ENCODE measurements at places on chromosomes 12 and 14.

DNA sequence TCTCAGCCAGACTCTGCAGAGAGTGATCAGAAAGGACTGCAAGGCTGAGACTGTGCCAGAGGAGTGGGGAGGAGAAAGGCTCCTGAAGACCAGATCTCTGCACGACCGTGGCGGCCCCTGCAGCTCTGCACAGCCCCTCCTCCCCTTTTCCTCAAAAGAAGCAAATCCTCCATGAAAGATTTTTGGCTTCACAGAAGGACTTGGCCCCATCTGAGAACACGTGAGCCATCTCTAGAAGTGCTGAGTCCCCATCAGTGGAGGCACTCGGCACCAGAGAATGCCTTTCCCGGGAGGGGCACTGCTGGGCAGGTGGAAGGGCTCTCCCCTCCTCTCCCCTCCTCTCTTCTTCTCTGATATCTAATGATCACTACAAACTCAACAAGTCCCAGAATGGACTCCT is 6.8 kb downstream of the FIGNL2 start:
- DNase-seq: no peak

GRCh38 chr12:86662464-86662863 is 406.3 kb upstream of the MGAT4C start:
- no peak for DNase-seq

DNA sequence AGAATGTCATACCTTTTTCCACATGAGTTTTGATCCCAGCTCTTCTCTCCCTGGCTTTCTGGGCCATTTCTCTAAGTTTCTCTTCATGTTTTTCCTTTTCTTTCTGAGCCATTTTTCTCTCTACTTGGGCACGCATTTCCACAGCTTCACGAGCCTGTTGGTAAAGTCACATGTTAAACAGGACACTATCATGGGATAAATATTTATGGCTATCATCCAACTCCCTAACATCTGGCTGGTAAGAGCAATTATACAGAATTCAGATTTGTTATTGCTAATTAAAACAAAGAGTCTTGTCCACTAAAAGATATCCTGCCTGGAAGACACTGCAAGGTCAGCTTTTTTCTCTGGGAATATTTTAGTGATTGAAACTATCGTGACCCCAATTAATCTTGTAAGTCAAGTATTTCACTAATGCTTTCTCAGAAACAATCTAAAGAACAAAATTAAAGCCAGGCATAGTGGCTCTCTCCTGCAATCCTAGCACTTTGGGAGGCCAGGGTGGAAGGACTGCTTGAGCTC is 23.1 kb downstream of the SLIRP start:
- no peak for DNase-seq

DNA sequence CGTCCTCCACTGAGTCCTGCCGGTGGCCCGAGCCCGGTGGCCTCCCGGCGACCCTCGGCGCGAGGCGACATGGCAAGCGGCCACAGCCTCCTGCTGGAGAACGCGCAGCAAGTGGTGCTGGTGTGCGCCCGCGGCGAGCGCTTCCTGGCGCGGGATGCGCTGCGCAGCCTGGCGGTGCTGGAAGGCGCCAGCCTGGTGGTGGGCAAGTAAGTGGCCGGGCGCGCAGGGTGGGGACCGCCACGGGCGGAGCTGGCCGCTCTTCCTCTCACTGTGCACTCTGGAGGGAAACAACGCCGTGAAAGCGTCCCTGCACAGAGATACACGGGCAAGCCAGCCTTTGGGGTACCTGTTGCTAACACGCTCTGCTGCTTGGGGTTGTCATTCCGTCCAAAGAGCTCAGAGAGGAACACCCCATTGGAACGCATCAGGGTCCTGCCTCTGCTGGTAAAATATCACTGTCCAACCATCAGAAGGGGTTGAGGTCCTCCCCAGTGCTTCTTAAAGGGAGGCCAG is at the start of gene AMDHD1:
AMDHD1 (plus strand) TSS at position 2 of the 513 bp plus-strand sequence; CDS start at position 70, 68 bp downstream.
- DNase-seq: no peak

- DNase-seq: no peak
These were observed 22.6 kb upstream of the SFSWAP start for GRCh38 chr12:131688131-131688844.

DNA sequence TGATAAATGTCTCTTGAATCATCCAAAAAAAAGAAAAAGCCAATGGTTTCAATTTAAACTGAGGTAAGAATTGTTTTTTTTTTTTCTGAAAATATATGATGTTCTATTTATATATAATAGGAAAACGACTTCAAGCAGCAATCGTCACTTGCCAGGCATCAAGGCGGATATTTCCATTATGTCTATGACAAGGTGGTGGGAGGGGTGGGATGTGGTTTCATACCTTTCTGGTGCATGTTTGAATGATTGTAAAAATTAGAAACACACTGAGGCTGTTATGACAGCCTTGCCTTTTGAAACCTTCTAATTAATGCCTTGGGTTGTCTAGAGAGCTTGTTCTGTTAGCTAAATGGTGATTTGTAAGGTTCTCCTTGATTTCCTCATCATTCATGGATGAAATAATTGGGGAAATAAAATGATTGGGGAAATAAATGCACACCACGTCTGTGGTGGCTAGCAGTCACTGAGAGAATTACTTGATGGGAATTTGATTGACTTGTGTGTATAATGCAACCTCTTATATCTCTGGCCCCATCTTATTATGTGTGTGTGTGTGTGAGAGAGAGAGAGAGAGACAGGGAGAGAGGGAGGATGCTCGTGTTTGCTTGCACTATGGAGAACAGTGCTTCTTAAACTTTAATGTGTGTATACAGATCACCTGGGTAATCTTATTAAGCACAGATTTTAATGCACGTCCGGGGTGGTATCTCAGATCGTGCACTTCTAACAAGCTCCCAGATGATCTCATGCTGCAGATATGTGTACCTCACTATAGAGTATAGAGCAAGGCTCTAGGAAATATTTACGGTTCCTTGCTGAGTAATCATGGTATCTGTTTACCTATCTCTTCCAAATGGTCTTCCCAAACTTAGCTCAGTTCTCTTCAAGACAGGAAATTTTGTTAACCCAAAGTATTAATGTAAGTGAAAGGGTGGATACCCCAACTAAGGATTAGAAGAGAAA is 502.6 kb downstream of the DIO2 start:
- no peak for DNase-seq

DNA sequence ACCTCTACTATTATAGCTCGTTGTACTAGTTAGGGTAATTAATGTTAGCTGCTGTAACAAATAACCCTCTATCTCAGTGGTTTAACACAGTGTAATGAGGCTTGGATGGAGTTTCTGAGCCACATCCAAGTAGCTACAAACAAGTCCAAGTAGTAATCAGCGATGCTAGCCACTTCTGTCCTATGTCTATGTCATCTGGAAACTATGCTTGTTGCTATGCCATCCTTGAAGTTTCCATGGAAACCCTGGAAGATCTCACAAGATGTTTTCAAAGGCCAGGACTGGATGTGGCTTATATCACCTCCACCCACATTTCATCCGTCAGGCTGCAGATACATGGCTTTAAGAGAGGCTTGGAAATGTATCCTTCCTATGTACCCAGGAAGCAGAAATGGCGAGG is 422.1 kb downstream of the AACS start:
- DNase-seq: no peak

GRCh38 chr14:92958373-92959188 is 35.6 kb downstream of the CHGA start:
- DNase-seq: no peak

- DNase-seq: no peak
These were observed 164.2 kb upstream of the SOX5 start for GRCh38 chr12:24113701-24114100.

DNA sequence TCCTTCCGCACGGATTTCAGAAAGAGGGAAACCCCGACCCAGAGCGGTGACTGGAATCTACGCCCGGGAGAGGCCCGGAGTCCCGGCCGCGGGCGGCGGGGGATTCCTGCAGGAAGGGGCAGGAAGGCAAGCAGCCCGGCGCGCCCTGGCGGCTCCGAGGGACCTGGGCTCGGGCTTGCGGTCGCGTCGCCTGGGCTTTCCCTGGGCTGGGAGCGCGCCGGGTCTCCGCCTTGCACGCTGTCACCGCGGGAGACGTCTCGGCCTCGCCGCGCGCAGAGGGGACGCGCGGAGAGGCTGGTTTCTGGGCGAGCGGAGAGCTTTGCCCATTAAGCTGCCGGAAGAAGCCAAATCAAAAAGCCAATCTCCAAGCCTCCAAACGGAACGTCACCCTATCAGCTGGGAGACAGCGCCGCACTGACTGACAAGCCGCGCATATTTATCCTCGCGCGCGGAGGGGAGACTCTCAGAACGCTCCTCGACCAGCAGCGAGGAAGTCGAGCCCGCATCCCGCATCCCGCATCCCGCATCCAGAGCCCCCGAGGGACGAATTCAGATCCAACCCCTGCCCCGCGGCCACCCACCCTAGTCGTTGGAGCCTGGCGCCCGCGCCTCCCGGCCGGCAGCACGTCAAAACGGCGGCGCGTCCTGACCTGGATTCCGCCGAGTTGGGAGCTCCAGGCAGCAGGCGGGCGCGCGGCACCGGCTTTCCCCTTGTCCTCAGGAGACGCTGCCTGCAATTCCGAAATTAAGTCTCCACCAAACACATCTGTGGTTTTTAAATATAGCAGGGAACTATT is at the start of gene SLC8A3:
SLC8A3 (minus strand) TSS at position 293 of the 797 bp plus-strand sequence. CDS start 20,529 bp downstream, outside the sequence.
- no peak for DNase-seq

DNA sequence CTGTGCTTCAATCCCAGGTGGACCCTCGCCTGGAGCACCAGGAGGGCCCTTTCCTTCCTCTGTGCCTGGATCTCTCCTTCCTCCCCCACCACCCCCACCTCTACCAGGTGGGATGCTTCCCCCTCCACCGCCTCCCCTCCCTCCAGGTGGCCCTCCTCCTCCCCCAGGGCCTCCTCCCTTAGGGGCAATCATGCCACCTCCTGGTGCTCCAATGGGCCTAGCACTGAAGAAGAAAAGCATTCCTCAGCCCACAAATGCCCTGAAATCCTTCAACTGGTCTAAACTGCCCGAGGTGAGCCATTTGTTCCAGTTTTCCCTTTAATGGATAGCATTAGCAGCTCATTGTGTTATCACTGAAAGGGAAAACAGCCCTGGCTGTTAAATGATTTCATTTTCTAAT is 134.0 kb downstream of the GPR135 start:
- DNase-seq: no peak

- no peak for DNase-seq
These were observed 3.2 kb downstream of the PLXNC1 start for GRCh38 chr12:94151582-94151981.

GRCh38 chr14:94571950-94572349 is 9.3 kb upstream of the SERPINA5 start:
- DNase-seq: no peak

DNA sequence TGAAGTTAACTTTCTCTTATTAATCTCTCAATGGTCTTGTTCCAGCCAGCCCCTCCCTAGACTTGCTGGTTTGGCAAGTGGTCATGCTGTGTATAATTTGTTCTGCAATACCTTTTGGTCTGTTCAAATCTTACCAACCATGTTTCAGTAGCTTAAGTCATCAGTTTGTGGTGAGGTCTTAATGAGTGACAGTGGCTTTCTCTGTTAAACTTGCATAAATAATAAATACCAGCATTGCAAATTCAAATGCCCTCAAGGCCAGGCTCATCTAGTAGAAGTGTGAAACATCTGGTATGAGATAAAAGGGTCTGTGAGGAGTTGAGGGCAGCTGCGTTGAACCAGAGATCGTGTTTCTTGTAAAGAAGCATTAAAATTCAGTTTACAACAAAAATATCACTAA is 319.5 kb downstream of the TMEM117 start:
- no peak for DNase-seq

- no peak for DNase-seq
These were observed 152.3 kb downstream of the SLC6A15 start for GRCh38 chr12:84760091-84760865.

GRCh38 chr12:108268397-108268796 is 70.7 kb downstream of the CMKLR1 start:
- no peak for DNase-seq

- DNase-seq: peak; percentile 71
These were observed at the start of gene FKBP11 for GRCh38 chr12:48925304-48926011. FKBP11 (minus strand) TSS chr12:48925492; CDS start chr12:48925428, 64 bp downstream.

GRCh38 chr12:4445156-4446101 is at the start of gene FGF6:
FGF6 (minus strand) TSS chr12:4445815; CDS start chr12:4445570, 245 bp downstream.
- no peak for DNase-seq

DNA sequence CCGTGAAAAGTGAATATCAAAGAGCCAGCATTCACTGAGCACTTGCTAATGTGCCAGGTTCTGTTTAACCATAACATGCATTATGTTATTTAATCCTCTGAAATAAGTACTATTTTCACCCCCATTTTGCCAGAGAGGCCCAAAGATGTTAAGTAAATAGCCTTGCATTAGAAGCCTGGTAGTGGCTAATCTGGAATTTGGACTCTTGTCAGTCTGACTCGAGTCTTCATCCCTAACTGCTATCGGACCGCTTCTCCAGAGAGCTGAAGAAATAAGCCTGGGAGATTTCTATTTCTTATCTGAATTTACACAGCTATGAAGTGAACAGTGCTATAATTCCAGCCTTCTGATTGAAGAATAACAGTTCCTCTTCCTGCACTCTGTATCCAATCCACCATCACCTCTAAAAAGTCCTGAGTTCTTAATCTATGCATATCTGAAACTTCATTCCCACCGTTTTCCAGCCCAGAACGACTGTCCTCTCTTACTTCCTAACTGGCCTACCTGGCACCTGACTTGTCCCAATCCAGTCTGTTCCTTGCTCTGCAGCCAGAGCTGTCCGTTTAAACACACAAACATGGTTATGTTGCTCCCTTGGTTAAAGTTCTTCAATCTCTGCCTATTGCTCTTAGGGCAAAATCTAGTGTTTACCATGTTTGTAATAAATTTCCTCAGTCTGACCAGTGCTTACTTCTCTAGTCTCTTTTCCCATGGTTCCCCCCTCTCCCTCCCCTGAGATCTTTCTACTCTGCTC is 2.3 kb downstream of the POLR3B start:
- DNase-seq: no peak

DNA sequence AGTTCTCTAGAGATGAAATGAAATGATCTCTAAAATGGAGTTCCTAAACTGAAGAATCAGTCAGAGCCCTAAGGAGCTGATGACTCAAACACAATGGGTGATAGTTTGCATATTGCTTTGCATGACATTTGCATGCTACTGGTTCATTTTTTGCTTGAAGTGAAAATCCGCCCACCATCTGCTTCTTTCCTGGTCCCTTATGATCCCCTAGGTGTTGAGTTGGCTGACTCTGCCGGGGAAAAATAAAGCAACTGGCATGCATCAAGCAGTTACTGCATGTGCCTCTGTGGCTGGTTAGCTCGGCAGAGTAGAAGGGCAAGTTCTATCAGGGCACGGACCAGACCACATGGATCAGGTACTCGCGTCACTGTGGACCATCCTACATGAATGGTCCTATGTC is 151.1 kb downstream of the PPM1H start:
- no peak for DNase-seq

DNA sequence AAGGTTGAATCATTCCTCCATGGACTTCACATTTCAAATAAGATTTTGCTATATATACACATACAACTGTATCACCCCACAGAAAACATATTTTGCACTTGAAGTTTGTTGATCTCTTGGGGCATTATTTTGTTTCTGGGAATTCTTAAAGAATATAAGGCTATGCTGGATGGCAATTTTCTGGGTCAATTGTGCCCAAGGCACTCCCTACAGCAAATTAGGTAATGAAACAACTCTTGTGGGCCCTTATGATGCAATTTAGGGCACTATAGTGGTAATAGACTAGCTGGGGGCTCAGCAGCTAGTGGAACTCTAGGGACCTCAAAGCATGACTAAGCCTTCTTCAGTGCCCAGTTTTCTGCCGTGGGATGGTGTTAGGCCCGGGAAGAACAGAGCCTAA is 444.4 kb downstream of the NRXN3 start:
- no peak for DNase-seq
